ENCODE measurements at places on chromosomes 4 and X. TPM values are rescaled to one million over a fixed set of nuclear protein-coding genes. Genes with fewer than 3 reads are reported as not detected.

GRCh38 chr4:680551-680927 is 6.2 kb downstream of the MYL5 start:
- no peak for DNase-seq

GRCh38 chr4:116413222-116413621 is 672.2 kb downstream of the TRAM1L1 start:
- DNase-seq: no peak

GRCh38 chrX:75337525-75337924 is 63.6 kb downstream of the UPRT start:
- no peak for DNase-seq

- DNase-seq: peak; percentile 19
Measured at GRCh38 chrX:39705290-39705689, 392.5 kb downstream of the BCOR start.

GRCh38 chr4:2925931-2926860 is 37.0 kb downstream of the NOP14 start:
- DNase-seq: no peak

DNA sequence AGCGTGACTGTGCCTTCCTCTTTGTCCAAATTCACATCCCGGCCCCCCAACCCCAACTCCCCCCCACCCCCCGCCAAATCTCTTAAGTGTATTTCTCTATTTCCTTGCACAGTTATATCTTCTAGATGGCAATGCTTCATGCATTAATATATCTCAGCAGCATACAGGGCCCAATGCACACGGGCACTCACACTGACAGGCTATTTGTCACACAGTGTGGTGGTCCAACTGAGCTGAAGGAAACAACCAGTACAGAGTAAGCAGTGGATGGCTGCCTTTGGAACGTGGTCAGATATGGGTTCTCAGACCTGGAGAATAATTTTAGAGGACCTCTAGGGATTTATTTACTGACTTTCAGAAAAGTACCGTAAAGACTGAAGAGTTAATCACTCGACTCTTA is 681 bp downstream of the EXOC1 start:
- DNase-seq: peak; percentile 14

- DNase-seq: no peak
Measured at GRCh38 chr4:76947369-76947768, 2.2 kb upstream of the SEPTIN11 start.

- DNase-seq: no peak
Measured at GRCh38 chrX:115972717-115973116, 197.8 kb upstream of the AGTR2 start.

DNA sequence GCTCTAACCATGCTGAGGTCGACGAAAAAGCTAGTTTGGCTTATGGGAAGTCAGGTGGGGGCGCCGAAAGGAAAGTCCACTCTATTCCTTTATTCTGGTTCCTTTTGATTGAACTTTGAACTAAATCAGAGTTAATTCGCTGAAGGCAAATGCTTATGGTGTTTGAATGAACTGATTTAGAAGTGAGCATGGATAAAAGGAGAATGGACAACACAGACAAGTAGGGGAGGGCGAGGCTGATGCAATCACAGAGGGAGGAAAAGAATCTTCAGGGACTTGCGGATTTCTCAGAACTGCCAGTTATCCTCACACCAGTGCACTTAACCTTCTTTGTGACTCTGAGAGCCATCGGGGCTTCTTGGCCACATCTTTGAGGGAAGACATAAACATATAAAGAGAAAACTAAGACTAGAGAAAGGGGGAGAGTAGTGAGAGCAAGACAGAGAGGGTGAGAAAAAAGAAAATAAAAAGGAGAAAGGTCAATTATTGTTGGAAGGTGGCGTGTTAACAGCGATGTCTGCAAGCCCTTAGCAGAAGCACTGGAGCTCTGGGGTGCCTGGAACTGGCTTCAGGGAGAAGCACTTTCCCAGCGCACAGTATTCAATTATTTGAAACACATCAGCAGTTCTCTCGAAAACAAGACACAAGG is 79.6 kb upstream of the PLAC1 start:
- DNase-seq: no peak

- no peak for DNase-seq
Measured at GRCh38 chrX:39399387-39399786, 598.1 kb downstream of the MID1IP1 start.

- no peak for DNase-seq
Measured at GRCh38 chr4:180335566-180335965, 1907.6 kb upstream of the TENM3 start.

- DNase-seq: no peak
Measured at GRCh38 chr4:184282895-184283654, 65.4 kb upstream of the ENPP6 start.

- DNase-seq: no peak
Measured at GRCh38 chrX:48025561-48025960, 18.8 kb downstream of the SPACA5 start.

DNA sequence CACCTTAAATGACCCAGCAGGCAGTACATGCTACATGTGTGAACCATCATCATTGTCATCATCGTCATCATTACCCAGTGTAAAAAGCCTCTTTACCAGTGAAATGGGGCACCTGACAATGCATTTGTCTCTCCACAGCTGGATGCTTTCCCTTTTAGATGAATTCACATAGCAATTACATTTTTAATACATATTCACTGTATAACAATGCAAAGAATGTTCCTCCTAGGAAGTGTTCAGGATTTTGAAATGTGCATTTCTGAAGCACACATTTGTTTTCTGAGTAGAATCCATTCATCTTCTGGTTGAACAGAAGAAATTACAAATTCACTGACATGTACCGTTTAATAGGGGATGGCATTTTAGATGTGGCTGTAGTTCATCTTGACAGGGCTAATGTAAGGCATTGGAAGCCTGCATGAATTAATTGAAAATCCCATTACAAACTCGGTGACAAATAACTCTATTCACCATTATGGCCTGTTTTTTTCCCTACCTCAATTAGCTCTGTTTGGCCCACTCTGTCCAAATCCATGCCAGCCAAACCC is 111.1 kb downstream of the SH3RF1 start:
- no peak for DNase-seq

GRCh38 chrX:112279940-112280339 is 197.4 kb upstream of the TRPC5 start:
- DNase-seq: no peak

GRCh38 chrX:153688911-153689590 is 1.3 kb downstream of the SLC6A8 start:
- DNase-seq: no peak

GRCh38 chrX:50711907-50712306 is 102.1 kb downstream of the SHROOM4 start:
- no peak for DNase-seq

GRCh38 chrX:7133050-7133440 is 14.5 kb upstream of the STS start:
- DNase-seq: no peak

DNA sequence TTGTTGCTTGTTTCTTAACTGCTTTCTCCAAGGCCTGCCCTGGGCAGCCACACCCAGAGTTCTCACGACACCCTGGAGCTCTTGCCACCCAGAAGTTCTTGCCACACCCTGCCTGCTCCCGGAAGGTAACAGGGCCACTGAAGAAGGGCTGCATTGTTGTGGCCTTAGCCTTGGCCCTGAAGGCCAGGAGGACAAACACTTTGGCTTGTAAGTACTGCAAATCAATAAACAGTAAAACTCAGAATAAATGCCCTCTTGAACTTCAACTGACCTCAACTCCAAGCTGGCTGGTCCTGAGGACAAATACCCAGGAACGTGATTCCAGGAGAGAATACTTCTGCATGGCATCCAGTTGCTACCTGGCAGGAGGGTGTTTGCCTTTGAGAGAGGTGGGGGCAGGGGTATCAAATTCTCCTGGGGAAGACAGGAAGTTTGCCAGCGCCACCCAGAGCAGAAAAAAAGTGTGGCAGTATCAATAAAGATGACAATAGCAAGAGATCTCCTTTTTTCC is 54.1 kb downstream of the TLR10 start:
- peak; percentile 76 for DNase-seq

DNA sequence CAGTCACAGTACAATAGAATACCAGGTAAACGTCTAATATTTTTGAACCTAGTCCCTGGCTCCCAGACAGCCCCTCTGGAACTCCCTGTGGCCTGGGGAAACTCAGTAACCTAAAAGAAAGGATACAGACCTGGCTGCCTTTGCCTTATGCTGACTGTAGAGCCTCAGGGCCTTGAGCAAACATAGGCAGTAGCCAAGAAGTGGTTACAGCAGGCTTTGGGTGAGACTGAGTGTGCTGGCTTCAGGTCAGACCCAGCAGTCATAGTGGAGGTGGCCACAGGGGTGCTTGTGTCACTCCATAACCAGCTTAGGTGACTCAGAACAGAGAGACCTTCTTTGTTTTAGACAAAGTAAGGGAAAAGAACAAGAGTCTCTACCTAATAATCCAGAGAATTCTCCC is 141.8 kb upstream of the PRDX4 start:
- no peak for DNase-seq

GRCh38 chr4:150411520-150411919 is 170.4 kb upstream of the MAB21L2 start:
- DNase-seq: no peak

DNA sequence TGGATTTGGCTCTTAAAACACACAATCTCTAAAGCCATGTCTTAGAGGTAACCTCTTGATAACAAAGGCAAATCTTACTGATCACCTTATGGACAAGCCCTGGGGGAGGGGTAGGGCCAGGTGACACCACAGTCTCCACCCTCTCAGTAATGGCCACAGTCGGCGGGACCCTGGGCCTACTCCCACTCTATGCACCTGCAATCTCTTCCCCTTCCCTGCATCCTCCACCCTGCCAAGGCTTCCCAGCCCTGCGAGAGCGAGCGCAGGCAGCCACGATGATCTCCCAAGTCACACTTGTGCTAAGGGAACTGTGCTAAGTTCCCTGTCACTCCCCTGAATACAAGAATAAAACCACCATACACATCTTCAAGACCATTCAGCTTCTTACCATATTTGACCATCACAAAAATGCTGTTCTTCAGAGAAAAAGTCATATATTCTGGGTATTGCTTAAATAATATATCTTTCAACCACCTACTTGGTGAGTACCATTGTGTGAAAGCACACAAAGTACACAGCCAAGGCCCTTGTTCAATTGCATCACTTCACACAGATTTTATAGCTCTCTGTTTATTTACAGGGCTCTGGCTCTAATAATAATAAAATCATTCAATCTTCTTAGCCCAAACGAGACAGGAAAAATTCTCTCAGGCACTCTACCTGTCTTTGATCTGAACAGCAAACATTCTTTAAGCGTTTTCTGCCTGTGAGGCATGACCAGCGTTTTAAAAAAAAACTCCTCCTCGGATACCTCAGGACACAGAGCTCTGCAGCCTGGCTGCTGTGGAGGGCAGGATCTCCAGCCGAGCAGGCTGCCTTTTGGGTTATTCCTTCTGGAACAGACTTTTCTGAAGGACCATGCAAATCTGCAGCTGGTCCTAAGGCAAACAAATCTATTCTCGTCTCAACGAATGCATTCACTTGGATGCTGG is 115.7 kb upstream of the MAP3K15 start:
- DNase-seq: no peak

DNA sequence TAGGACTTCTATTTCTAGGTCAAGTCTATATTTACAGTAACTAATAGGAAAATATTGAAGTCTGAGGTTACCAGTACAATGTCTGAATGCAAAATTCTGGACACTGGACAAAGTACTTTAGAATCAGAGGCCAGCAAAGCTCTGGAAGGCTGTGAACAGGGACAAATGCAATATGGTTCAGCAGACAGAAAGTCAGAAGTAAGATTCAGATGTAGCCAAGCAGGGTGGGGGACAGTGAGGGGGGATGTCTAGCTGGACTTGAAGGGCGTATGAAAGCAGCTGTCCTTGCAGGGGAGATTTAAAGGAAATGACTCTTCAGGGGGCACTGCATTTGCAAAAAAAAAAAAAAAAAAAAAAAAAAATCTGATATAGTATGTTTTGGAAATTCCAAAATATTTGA is 2.9 kb downstream of the SORBS2 start:
- DNase-seq: no peak

- DNase-seq: no peak
Measured at GRCh38 chrX:44291468-44292092, 51.9 kb downstream of the EFHC2 start.

GRCh38 chr4:142579443-142579842 is 266.7 kb downstream of the INPP4B start:
- DNase-seq: no peak

GRCh38 chrX:109987884-109988283 is 15.0 kb upstream of the TMEM164 start:
- DNase-seq: no peak

GRCh38 chr4:83625821-83626220 is 89.9 kb downstream of the GPAT3 start:
- no peak for DNase-seq

DNA sequence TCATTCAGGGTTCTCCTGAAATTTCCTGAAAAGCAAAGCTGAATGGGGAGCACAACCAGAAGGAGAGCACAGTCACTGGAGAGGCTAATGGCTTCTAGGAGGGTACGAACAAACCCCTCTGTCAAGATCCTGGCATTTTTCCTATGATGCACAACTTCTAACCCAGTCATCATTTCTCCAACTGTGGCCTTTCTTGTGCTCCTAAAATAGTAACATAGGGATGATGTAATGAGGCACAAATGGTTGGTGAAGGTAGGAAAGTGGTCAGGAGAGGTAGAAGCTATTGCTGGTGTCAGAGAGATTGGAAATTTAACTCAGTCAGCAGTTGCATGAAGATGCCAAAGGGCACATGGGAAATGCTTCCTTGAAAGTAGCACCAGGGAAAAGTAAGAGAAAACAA is 52.7 kb downstream of the SLC10A7 start:
- no peak for DNase-seq

DNA sequence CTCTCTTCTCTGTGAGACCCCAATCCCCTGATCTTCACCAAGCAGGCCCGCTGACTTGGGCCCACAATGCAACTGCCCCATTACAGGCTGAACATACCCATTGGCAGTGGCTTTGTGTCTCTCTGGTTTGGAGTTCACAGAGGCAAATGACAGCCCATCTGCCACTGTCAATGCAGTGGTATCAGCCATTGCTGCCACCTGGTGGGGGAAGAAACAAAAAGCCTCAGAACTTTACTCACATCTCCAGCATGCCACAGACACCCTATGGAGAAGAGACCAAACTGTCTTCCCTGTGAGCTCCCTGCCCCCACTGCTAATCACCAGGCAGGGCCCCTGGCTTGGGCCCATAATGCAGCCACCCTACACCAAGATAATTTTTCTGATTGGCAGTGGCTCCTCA is 729.3 kb upstream of the ACTRT1 start:
- peak; percentile 27 for DNase-seq

The HS6ST2 gene
- total RNA-seq: 2.0 TPM

The RASGEF1B gene
- 15.0 TPM for total RNA-seq

The ASMT gene
- total RNA-seq: 0.22 TPM

The CCNQ gene
- total RNA-seq: 14.6 TPM

The RPGR gene
- total RNA-seq: 23.0 TPM

The SPOCK3 gene
- 0.25 TPM for total RNA-seq

The CXCL1 gene
- total RNA-seq: 29.7 TPM

The PCDH10 gene
- 5.5 TPM for total RNA-seq

The BMP3 gene
- total RNA-seq: 0.28 TPM

The TMEM164 gene
- total RNA-seq: 36.0 TPM

The BEX3 gene
- total RNA-seq: 131 TPM

The NUP62CL gene
- total RNA-seq: 9.2 TPM

The RIPPLY1 gene
- 0.50 TPM for total RNA-seq

The LPAR4 gene
- total RNA-seq: 0.16 TPM

The NPY2R gene
- 0.54 TPM for total RNA-seq

The LNX1 gene
- total RNA-seq: 25.6 TPM

The SCRG1 gene
- 1.6 TPM for total RNA-seq
